BJ (cell line): ENCODE measurements at places on chromosomes 1 and 21. TPM values are rescaled to one million over a fixed set of nuclear protein-coding genes. Genes with fewer than 3 reads are reported as not detected.

DNA sequence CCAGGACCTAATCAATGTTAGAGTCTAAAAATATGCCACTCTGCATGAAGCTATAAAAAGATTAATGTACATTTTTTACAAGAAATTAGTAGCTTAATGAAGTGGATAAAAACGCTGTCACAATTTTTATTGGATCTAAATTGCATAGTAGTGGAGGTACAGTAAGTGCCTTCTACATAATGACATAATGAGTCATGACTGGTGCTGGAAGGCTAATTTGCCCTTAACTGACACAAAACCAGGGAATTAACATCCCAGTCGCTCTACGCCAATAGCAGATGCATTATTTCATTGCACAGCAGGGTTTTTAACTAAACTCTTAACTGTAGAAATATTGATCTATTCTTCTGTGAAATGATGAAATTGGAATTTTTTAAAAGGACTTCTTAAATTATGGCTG, 33.3 kb downstream of the RRAGC start:
- no peak for DNase-seq

DNA sequence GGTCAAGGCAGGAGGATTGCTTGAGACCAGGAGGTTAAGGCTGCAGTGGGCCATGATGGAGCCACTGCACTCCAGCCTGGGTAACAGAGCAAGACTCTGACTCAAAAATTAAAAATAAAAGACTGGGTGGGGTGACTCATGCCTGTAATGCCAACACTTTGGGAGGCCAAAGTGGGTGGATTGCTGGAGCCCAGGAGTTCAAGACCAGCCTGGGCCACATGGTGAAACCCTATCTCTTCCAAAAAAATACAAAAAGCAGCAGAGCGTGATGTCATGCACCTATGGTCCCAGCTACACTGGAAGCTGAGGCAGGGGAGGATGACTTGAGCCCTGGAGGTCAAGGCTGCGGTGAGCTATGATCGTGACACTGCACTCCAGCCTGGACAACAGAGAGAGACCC, 44.4 kb upstream of the COX20 start:
- no peak for DNase-seq

DNA sequence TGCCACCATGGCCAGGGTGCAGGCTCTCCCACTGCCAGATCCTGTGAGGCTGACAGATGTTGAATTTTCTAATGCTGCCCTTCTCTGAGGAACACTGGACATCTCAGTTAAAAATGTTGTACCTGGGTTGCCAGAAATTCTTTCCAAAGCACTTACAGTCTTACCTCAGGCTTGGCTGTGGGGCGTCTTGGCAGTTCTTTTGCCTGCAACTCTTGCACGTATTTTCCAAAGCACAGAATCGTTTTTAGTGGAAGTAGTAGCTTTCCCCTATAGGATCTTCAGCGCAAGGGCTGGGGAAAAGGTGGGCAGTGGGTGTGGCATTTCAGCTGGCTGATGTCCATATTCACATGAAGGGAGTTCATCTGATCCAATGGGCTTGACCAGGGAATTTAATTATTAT, 53.9 kb downstream of the EDN2 start:
- DNase-seq, result no peak

DNA sequence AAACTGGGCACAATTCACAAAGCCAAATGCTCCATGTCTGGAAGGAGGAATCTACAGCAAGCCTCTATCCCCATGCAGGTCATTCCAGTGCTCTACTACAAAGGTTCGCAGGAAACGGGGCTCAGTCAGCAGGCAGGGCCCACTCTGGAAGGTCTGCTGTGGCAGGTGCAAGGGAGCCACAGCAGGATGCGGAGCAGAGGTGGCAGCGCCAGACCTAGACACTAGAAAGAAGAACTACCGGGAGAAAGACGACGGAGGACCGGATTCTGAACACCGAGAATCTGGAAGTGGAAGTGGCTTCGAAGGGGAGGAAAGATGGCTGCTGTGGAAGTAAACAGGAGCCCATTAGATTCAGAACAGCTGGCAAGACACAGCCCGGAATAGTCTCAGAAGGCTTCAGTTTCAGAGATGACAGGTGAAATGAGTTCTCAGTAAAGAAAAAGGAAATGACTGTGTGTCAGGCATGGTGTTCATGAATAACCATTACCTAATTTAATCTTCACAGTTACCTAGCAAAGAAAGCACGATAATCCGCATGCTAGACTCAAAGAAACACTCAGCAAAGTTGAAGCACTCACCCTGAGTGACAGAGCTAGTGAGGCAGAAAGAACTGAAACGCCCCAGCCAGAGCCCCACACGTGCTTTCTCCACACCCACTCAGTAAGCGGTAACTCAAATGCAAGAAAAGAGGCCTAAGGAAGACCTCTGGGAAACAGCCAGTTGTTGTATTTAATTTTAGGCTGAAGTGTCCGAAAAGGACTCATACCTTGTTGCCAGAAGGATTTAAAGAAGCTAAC, 21.4 kb downstream of the SETD4 start:
- no peak for DNase-seq

- no peak for DNase-seq
Measured at GRCh38 chr1:6116137-6116536, 64.0 kb downstream of the CHD5 start.

- DNase-seq, result no peak
Measured at GRCh38 chr1:103783944-103784377, 34.3 kb downstream of the AMY1C start.

DNA sequence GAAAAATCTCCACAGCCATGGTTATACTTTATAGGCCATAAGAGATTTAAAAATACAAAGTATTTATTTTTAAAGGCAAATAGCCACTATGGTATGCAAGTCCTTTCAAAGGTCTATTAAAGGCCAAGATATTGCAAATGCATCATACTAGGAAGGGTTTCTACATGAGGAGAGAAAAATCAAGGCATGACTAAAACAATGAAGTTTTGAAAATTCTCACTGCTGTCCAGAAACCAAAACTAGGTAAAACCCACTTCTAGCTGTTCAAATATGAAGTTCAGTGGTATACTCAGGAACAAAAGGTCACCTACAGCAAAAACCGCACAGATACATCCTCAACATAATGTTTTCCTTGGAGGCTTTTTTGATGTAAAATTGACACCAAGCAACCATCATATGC, 75.0 kb downstream of the EPS15 start:
- no peak for DNase-seq

GRCh38 chr1:63987628-63988024, 213.8 kb downstream of the ROR1 start:
- DNase-seq, result no peak

- no peak for DNase-seq
Measured at GRCh38 chr1:195097316-195097715, 1510.9 kb downstream of the KCNT2 start.

The RIMS3 gene
- polyA plus RNA-seq, result 0.43 and 0.59 TPM in 2 replicates

The DCST1 gene
- polyA plus RNA-seq, result not detected in 2 replicates

The CR1L gene
- not detected in 2 replicates for polyA plus RNA-seq

The VANGL1 gene
- polyA plus RNA-seq, result 11.4 and 11.6 TPM in 2 replicates

The LRRC7 gene
- 0.22 and 0.25 TPM in 2 replicates for polyA plus RNA-seq

The MYOM3 gene
- 0.01 TPM in 1 of 2 replicates, not detected in the other for polyA plus RNA-seq
